ENCODE measurements at places on chromosomes 6 and 20.

GRCh38 chr6:41599015-41599851, 39.0 kb upstream of the MDFI start:
- no peak for DNase-seq

GRCh38 chr20:51800872-51801121, 1.5 kb downstream of the SALL4 start:
- no peak for DNase-seq

GRCh38 chr6:25442898-25443297, 163.7 kb downstream of the CARMIL1 start:
- no peak for DNase-seq

DNA sequence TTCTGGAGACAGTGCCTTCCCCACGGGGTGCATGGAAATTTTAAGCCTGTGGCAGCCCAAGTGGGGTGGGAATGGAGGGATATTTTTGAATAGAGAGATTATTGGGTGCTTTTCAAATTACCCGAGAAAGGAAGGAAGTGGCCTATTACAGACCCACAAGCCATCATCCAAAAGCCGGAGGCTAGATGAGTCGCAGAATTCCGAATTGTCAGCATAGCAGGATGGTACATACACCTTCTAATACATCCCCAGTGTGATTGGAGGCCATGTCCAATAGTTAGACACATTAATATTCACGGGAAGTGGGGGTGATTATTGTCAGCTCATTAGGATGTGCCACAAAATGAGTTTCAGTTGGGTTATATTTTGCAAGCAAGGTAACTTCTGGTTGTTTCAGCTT, 133.0 kb downstream of the FIG4 start:
- DNase-seq: no peak

- peak; percentile 20 for DNase-seq
These were observed 2.4 kb upstream of the MCM3 start for GRCh38 chr6:52286798-52287432.
